ENCODE measurements at places on chromosomes 6 and 20. TPM values are rescaled to one million over a fixed set of nuclear protein-coding genes. Genes with fewer than 3 reads are reported as not detected.

RAB32 gene
- total RNA-seq = 37.6 TPM

OR2H2 gene
- under 0.01 TPM for total RNA-seq

RBBP8NL gene
- not detected for total RNA-seq

VGLL2 gene
- 0.10 TPM for total RNA-seq

SLC24A3 gene
- total RNA-seq = 1.0 TPM

SCAF8 gene
- total RNA-seq = 83.4 TPM

CMTR1 gene
- 40.9 TPM for total RNA-seq

PRDM13 gene
- total RNA-seq = under 0.01 TPM

NKX2-4 gene
- total RNA-seq = not detected

CST4 gene
- not detected for total RNA-seq

ZC3H12D gene
- 50.7 TPM for total RNA-seq

MUCL3 gene
- not detected for total RNA-seq

CGAS gene
- 22.4 TPM for total RNA-seq

UBE2V1 gene
- total RNA-seq = 114 TPM

TNNC2 gene
- 0.73 TPM for total RNA-seq

KCNS1 gene
- not detected for total RNA-seq

RIMS4 gene
- total RNA-seq = under 0.01 TPM

CRYBG1 gene
- 60.9 TPM for total RNA-seq

PLCB1 gene
- 14.6 TPM for total RNA-seq

HLA-DOA gene
- 16.2 TPM for total RNA-seq

CPXM1 gene
- total RNA-seq = 0.10 TPM

RWDD2A gene
- total RNA-seq = 2.1 TPM

PPP1R14C gene
- 0.21 TPM for total RNA-seq

TGM3 gene
- total RNA-seq = 0.10 TPM

LRRN4 gene
- not detected for total RNA-seq

CHRNA4 gene
- total RNA-seq = not detected

ZMYND8 gene
- total RNA-seq = 18.7 TPM

TRDN gene
- total RNA-seq = not detected

CYP21A2 gene
- not detected for total RNA-seq

DYNLT2 gene
- 7.2 TPM for total RNA-seq
